ENCODE measurements at places on chromosomes 13 and 19.

DNA sequence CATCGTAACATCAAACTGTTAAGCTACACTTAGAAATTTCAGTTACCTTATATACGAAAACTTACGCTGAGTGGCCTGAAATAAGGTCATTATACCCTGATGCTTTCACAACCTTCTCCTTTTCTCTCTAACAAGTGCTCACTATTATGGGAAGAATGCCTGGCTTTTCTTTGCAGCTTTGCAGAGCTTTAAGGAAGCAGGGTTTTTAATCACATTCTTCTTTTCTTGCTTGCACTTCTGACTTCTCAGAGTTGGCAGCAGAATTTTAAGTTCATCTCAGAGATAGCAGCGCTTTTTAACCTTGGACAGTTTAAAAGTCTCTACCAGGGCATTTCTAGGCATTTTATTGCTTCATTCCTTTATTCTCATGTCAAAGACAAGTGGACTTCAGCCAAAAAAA, 285.1 kb downstream of the SPRY2 start:
- DNase-seq: no peak

- DNase-seq: no peak
Measured at GRCh38 chr13:33006638-33007037, 9.6 kb upstream of the KL start.

DNA sequence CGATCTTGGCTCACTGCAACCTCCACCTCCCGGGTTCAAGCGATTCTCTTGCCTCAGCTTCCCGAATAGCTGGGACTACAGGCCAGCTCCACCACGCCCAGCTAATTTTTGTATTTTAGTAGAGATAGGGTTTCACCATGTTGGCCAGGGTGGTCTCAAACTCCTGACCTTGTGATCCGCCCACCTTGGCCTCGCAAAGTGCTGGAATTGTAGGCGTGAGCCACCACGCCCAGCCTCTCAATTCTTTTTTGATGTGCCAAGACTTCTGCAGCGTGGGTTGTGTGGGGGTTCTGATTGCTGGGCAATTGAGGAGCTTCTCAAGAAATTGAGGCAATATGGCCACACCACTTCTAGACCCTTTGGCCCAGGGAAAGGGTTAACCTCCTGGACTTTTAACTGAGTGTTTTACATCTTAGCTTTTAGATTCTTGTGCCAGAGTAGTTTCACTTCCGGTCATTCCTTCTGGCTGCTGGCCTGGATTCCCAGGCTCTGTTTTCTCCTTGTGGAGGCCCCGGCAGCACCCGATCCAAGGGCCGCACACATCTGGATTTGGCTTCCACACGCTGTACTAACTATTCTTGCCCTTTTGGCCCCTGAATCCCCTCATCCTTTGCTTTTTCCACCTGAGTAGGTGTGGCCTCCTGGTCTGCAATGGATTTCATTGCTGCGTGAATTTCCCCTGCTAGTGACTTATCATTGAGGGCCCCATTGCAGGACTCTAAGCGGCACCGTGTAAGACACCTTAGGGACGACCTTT, 14.7 kb downstream of the SMARCA4 start:
- no peak for DNase-seq

GRCh38 chr19:1000095-1000494, at the start of gene GRIN3B:
TSS of gene GRIN3B (plus strand) at chr19:1000419. CDS start at chr19:1000438, 19 bp downstream.
- peak; percentile 69 for DNase-seq

GRCh38 chr19:57305056-57305455, 15.2 kb upstream of the ZNF543 start:
- no peak for DNase-seq

DNA sequence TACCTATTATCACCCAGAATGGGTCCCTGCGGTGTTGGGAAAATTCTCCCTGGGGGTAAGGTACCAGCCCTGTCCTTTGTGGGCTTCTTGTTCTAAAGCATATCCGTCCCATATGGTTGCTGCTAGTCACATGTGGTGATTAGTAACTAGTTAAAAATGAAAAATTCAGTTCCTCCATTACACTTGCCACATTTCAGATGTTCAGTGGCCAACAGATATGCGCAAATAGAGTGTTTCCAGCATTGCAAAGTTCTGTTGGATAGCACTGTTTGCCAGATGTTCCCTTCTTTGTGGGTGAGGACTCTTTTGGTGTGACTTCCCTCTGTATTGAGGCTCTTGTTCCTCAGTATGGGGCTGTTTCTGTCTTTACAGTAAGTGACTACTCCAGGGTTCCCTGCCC, 3.8 kb downstream of the CNOT3 start:
- DNase-seq: no peak

GRCh38 chr13:24224232-24224680, 63.7 kb downstream of the SPATA13 start:
- DNase-seq: no peak

GRCh38 chr19:42378225-42379215, 11.6 kb downstream of the CNFN start:
- no peak for DNase-seq

DNA sequence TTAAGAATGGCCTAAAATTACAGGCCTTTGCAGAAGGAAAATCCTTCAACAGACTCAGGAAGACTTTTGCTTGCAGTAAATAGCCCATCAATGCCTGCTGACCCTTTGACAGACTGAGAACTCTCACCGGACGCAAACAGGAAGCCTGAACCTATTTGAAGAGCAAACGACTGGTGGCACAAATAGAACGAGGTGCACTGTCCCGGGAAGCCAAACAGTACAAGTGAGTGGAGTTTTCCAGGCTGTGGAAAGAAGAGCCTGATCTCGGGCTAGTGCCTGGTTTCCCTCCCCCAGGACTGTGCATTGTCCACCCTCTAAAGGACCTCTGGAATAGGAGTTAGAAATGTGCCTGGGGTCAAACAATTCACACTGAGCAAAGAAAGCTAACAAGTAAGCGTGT, 165.5 kb downstream of the FGF14 start:
- DNase-seq: no peak

- no peak for DNase-seq
Measured at GRCh38 chr13:111204438-111205177, 89.5 kb downstream of the ARHGEF7 start.

- no peak for DNase-seq
Measured at GRCh38 chr19:39405261-39405957, 1.2 kb upstream of the ZFP36 start.

- no peak for DNase-seq
Measured at GRCh38 chr13:106640515-106640914, 72.6 kb upstream of the ARGLU1 start.

GRCh38 chr19:19514215-19514657, 1.1 kb downstream of the TSSK6 start:
- no peak for DNase-seq

GRCh38 chr19:57887195-57887941, 1.5 kb downstream of the ZNF814 start:
- no peak for DNase-seq

DNA sequence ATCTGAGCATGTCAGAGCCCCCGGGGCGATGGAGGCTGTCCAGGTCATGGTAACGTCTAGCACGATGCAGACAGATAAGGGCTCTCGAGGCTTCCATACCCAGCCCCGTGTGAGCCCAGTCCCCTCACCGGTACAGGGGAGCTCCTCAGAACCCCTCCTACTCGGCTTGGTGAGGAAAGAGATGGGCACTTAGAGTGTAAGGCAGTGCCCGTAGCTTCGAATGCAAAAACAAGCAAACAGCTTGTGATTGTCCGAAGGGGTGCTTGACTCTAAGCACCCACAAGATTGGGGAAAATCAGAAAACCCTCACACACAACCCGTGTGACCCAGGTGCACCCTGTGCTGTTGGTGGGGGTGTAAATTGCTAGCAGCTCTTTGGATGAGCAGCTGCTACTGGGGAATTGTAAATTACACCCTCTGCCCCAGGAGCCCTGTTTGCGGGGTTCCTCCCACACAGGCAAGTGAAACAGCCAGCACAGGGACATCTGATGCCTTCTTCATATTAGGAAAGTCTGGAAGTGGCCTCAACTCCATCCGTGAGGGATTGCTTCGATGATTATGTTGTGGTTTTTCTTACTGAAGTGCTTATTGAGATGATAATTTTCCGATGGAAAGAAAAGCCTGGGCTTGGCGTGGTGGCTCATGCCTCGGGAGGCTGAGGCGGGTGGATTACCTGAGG, 918 bp upstream of the PSPN start:
- DNase-seq: no peak

GRCh38 chr13:42107421-42107820, 59.0 kb downstream of the DGKH start:
- no peak for DNase-seq

DNA sequence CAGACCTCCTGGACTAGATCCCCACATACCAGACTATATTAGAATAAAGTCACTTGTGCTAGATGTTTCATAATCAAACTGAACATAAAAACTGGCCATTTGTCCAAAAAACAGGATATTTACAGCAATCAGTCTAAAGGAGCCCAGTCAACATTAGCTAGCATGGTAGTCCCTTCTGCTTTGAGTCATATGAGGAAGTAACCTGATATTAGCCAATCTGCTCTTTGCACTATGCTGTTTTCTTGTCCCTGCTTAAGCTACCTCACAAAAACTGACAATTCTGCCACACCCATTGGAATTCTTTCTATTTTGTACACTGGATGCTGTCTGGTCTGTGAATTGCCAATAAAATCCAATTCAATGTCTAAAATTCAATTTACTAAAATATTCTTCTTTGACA, 1824.2 kb downstream of the OLFM4 start:
- DNase-seq: no peak

DNA sequence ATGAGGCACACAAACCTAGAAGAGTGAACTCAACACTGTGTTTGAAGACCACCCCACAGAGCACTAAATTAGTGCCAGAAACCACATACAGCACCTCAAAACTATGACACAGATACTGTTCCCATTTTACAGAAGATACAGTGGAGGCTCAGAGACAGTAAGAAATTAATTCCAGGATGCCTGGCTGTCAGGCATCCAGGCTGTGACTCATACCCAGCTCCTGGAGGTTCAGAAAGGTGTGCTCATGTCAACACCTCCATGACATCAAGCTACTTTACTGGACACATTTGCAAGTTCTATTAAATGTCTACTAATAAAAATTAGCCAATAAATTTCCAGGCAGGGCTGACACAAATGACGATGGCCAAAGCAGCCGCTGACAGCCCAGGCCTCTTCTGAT, 176.3 kb downstream of the ABCC4 start:
- DNase-seq: no peak

- peak; percentile 75 for DNase-seq
Measured at GRCh38 chr19:38736413-38737280, 7.6 kb downstream of the CAPN12 start.

DNA sequence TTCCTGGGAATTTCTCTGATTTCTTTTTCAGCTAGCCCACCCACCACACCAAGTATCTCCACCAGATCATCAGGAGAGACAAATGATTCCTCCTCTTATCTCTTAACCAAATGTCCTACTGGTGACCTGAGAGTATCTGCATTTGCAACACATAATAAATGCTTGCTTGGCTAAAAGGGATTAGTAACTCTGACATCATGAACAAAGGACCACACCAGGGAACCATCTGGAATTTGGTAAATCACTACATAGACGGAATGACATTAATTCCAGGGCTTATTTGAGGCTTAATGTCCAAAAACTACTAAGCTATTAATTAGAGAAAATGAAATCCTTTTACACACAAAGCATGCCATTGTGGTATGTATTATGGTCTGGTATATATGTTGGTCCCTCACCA, 139.0 kb downstream of the RAP2A start:
- DNase-seq: no peak

- DNase-seq: no peak
Measured at GRCh38 chr19:11181488-11181887, 15.9 kb downstream of the KANK2 start.

DNA sequence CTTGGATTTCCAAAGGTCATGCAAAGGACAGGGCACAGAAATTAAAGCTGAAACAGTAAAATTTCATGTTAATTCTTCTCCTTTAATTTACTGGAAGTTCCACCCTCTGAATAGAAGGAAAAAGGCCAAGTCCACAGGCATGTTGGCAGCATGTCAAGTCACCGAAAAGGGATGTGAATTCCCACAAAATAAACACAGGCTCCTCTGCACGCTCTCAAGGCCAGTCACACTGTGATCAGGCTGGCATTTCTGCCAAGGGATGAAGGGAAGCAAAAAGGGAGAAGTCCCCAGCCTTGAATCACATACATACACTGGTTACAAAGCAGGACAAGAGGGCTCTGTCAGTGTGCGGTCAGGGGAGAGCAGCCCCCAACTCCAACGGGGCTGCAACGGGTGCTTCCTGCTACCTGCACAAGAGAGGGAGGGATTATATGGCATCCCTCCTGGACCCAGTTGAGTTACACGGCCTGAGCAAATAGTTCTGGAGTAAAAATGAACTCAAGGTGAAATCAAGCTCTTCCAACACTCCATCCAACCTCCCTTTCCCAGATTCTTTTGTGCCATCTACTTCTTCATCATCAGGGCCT, 6.9 kb downstream of the DCLK1 start:
- DNase-seq: no peak

DNA sequence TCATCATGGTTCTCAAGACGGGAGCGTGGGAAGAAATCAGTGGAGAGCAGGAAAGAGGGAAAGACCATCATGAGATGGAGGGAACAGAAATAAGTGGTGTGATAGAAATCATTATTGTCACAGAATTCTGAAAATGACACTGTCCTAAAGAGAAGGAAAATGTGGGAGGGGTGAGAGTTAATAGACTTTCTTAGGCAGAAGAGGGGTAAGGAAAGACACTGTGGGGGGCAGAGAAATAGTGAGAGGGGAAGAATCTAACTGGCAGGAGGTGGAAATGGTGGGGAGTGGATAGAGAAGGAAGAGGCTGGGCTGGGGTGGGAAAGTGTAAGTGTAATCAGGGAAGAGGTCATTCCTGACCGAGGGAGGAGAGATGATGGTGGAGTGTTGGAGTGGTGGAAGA, 3.2 kb downstream of the PINLYP start:
- no peak for DNase-seq

DNA sequence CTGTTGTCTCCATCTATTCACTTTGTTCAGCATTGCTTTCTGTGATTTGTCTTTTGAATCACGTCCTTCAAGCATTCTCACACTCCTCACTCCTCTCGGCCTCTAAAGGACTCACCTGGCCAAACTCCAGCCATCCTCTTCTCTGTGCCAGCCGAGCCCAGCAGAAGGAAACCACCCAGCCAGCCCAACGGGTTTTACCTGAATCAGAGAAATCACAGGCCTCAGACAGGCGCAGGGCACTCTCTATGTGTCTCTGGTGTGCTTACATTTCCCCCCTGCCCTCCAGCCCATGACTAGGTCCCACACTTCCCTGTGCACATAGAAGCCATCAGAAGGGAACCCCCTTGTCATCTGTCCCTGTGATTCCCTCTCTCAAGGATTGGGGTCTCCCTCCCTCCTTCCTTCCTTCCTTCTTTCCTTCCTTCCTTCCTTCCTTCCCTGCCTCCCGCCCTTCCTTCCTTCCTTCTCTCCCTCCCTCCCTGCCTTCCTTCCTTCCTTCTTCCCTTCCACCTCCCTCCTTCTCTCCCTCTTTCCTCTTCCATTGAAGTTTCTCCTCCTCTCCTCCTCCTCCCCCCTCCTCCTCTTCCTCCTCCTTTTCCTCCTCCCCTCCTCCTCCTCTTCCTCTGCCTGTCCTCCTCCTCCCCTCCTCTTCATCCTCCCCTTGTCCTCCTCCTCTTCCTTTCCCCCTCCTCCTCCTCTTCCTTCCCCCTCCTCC, 8.8 kb upstream of the ZNF541 start:
- peak; percentile 85 for DNase-seq
